ENCODE measurements at places on chromosomes 4 and X.

DNA sequence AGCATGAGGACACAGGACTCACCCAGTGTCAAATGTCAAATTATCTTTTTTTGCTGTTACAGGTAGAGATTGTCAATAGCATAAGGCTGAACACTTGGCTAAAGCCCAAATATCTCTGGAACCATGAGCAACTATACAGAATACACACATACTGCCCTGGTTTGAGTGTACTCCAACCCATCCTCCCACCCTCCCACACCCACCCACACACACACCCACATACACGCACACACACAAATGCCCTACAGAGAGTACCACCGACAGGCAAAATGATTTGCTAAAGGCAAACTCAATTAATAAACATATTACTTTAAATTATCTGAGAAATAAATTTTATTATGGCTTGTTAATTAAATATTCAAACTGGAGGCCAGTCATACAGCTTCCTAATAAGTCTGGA, 173.1 kb upstream of the MAP3K15 start:
- DNase-seq: no peak

- DNase-seq: no peak
Observed at GRCh38 chr4:58636381-58636780, 1526.2 kb upstream of the IGFBP7 start.

DNA sequence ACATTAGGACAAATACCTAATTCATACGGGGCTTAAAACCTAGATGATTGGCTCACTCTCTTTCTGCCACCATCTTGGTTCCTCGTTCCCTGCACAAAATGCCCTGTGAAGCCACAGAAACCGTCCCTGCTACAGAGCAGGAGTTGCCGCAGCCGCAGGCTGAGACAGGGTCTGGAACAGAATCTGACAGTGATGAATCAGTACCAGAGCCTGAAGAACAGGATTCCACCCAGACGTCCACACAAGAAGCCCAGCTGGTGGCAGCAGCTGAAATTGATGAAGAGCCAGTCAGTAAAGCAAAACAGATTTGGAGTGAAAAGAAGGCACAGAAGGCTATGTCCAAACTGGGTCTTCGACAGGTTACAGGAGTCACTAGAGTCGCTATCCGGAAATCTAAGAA, 34.3 kb downstream of the TRIM61 start:
- no peak for DNase-seq

DNA sequence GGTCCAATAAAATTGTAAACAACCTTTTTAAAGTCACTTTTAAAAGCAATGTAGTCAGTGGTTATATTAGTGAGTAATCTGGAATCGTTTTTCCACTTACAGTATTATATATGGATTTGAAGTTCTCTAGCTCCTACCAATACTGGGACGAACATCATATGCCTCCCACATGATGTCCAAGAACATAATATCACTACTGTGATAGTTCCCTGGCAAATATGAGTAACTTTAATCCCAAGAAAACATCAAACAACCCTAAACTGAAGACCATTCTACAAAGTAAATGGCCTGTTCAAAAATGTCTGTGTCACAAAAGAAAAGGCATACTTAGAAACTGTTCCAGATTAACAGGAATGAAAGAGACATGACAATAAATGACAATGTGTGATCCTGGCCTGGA, 53.6 kb upstream of the FGFBP2 start:
- DNase-seq: no peak

DNA sequence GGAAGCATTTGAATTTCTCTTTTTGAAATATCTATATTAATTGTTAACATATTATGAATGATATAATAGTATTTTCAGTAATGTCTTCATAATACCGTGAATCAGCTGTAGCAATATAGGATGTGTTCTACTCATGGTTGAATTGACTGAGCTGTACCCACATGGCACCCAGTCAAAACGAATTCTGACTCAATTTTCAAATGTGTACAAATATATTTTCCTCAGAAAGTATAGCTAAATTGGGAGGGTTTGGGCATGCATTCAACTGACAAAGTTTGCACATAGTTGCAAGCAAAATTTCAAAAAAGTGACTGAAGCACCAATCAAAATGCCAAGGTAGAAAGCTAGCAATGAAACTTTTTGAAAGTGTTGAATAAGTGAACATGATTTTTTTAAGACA, 188.9 kb downstream of the NAF1 start:
- DNase-seq: no peak

- DNase-seq: no peak
Observed at GRCh38 chrX:155577682-155578081, 35.1 kb downstream of the TMLHE start.

- no peak for DNase-seq
Observed at GRCh38 chr4:77636902-77637301, 31.3 kb downstream of the CXCL13 start.

DNA sequence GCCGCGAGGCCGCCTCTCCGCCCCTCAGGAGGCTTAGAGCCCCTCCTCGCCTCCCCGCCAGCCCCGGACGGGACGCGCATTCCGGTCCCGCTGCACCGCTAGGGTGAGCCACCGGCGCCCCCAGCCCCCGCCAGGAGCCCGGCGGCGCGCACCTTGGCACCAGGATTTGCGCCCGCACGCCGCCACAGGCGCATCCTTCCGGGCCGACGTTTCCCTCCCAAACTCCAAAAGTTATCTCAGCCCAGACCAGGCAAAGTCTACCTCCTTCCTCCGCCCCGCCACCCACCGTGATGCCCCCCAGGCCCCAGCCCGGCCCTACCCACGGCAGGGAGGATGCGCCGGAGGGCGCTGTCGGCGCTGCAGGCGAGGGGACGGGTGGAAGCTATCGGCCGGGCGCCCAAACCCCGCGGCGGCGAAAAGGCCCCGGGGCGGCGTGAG, 538 bp downstream of the SCML2 start:
- no peak for DNase-seq

DNA sequence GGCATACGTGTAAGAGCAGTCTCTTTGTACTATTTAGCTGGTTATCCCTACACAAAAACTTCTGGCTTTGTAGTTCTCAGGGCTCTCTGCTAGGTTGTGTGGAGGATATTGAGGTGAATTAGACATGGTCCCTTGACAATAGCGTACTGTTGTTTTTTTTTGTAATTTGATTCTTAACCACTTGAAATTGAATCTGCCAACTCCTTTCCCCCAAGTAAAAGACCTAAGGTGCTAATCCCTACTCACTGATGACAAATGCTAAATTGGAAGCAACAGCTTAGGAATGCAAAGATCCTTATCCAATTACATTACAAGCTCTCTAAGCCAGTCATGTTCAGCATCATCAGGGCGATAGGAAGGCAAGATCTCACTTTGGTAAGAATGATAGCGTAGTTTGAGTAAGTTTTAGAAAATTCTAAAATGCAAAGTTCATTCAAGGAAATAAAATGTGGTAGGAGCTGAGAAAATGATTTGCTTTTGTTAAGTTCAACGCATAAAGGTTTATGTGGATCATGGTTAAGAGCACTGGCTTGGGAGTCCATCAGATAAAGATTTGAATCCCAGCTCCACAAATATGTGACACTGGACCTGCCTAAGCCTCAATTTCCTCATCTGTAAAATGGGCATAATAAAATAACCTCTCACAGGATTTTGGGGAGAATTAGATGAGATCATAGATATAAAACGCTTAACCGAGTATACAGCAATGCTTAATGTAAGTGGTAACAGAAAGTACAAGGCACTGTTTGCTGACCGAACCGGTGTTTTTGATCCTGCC, 39.3 kb downstream of the DOCK11 start:
- no peak for DNase-seq

- no peak for DNase-seq
Observed at GRCh38 chr4:98434816-98435215, 173.6 kb downstream of the RAP1GDS1 start.

DNA sequence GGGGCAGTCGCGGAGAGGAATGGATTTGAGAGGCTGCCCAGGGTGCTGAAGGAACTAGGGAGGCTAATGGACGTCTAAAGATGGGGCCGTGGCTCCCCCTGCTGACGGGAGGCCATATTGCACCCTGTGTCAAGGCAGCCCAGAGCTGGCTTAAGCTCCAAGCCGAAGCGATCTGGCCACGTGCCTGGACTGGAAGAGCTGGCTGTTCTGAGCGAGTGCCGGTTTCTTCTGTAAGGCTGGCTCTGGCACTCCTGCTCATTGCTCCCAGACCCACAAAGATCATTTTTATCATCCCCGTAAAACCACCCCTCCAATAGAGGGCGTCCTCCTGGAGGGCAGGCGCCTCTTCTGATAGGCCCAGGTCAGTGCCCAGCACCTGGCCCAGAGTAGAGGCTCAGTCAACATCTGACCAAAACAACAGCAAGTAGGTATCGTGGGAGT, 5.6 kb downstream of the PNCK start:
- DNase-seq: peak; percentile 49

GRCh38 chr4:85724791-85725563, 250.0 kb downstream of the ARHGAP24 start:
- no peak for DNase-seq

DNA sequence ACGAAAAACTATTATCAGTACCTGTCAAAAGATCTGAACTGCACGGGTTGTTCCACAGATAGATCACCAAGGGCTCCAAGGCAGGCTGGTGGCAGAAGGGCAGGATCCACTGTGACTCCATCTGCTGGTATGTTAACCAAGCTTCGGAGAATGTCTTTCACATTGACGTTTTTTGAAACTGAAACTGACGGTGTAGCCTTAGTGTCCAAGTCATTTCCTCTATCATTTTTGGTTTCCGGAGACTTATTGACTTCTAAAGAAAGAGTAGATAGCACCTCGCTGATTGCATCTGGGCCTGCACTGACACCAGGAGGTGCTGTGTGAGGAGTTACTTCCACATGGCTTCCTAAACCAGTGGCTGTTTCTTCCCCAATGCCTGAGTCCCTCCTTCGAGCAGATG, 186.9 kb downstream of the LRBA start:
- DNase-seq: no peak

DNA sequence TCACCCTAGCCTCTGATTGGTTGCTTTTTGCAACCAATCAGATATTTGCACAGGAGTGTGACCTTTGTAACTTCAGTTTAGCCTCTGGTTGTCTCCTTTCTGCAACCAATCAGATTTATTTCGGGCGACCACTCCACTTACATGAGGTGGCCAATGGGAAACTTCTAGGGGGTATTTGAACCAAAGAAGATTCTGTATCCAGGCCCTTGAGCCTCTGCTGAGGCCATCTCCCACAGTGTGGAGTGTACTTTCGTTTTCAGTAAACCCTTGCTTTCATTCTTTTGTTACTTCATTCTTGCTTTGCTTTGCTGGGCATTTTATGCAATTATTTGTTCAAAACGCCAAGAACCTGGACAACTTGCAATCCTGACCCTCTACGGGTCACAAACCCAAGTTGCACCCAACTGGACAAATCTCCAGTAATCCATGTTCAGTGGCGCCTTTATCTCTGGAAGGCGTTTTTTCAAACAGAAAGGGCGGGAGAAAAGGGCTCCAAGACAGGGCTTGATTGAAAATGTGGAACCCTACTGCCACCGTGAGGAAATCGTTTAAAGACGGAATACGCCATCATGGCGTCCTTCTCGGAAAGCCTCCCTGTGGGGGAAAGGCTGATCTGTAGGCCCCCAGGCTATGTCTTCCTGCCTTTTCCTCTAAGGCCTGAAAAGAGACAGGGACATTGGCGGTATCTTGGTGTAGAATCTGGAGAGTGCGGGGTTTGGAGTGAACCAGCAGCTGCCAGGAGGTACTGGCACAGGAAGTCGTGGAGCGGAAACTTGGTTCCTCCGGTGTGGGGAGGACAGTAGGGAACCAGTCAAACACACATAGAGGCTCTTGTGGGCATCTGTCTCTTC, 184.6 kb downstream of the OR13H1 start:
- no peak for DNase-seq

- DNase-seq: no peak
Observed at GRCh38 chr4:7694324-7694723, 245.3 kb downstream of the AFAP1 start.

DNA sequence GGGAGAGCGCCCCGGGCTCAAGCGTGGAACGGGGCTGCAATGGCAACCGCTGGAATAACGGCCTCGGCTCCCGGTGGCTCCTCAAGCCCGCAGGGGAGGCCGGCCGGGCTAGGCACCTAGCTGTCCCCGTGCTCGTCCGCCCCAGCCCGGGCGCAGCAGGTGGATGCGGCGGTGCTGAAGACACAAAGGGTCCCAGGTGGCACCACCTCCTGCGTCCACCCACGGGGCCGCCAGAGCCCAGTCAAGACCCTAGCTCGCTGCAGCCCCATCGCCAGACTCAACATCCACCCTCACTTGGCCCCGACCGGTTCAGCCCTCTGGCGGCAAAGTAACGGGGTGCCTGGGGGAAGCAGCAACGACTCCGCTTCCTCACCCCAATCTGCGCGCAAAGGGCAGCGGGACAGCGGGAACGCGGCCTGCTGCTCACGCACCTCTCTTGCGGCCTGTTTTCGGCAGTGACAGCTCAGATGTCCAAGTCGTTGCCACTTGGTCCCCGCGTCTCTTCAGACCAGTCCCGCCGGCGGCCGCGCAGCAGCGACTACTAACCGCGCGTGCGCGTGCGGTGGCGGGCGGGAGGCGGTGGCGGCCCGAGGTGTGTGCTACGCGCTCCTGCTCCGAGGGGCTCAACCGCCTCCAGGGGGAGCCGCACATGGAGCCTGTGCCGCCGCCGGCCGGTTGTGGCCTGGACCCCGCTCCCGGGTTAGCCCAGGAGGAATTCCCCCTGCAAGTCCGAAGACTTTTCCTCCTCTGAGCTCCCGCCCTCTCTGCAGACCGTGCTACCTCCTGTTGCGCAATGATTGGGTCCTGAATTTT, at the start of gene CLGN:
CLGN (minus strand) TSS at position 543 of the 813 bp plus-strand sequence. CDS start 14,570 bp downstream, outside the sequence.
- DNase-seq: peak; percentile 26

DNA sequence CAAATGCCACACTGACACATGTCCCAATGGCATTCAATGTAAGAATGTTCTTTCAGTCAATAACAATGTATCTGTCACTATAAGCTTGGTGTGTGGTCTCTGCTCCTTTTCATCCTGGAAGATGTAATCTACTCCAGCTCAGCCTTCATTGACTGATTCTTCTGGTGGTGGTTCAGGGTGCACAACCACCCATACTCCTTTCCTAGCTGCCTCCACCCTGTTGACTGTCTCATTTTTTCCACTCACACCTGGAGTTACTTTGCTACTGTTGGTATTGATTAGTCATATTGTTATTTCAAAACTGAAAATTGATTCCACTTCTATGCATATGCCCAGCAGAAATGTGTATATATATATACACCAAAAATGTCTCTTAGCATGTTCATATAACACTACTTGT, 140.5 kb downstream of the ASB9 start:
- DNase-seq: no peak

All from DMS79 (cell line).